ENCODE measurements at places on chromosomes 6 and 20.
A peak's percentile ranks its signal among the peaks of the same experiment; 100 is the strongest.

DNA sequence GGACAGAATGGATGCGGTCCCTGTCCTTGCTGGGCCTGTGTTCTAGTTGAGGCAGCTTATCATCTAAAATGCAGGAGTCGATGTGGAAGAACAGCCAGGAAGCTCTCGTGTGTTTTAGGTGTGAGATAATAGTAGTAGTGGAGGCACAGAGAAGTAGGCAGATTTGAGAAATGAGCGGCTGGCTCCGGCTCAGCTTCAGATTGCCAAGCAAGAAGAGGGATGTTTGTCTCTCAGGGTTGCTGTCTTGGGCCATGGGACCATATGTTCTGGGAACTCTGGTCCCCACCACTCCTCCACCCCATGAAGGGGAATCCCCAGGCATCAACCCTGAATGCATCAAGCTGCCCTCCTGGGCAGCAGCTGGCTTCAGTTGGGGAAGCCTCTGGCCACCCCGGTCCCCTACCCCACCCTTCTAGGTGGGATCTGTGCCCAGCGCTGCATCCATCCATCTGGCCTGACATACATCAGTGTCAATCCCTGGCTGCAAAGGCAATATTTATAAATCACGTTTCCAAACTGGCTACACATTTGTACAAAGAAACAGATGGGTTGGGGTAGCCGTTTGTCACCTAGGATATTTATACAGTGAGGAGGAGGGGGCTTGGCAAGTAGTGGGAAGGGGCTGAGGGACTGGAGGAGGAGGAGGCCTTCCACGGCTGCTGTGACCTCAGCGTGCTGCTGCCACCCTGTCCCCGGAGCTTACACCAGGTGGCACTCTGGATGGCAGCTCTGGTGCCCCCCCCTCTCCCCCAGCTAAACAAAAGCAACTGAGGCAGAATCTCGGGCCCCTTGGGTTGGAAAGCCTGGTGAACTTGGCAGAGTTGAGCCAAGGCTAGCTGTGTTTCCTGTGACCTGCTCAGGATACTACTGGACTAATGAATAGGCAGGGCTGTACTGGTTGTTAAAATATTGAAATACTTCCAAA, 64.4 kb downstream of the CD40 start:
- DNase-seq: no peak

GRCh38 chr20:40821429-40821828, 132.4 kb upstream of the MAFB start:
- DNase-seq: no peak

- DNase-seq: no peak
Measured at GRCh38 chr20:18973529-18974173, 160.1 kb downstream of the SCP2D1 start.

DNA sequence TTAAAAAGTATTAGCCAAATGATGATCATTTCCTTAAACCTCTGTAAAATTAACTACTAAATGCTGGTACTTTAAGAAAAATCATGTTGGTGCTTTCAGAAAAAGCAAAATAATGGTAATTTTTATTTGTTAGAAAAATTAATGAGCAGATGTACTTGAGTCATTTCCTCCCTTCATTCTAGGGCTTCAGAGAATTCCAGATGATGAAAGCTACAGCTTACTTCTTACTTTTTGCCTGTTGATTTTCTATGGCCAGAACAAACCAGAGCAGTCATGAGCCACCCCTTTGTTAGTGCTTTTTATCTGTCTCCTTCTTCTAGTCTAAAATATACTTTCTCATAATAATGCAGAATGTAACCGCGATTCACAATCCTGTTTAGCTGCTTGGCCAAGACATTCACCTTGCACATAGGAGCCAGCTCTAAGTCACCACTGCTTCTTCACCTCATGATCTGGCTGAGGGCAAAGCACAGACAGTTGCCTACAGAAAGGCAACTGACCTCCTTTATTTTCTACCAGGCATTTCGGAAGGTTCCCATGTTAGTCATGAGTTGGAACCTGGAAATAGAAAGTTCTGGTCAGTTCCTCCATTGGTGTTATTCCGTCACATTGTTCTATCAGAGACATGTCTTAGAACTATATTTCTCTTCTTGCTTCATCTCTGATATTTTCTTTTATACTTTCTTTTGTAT, 43.5 kb upstream of the TINAG start:
- no peak for DNase-seq

- DNase-seq: no peak
Measured at GRCh38 chr6:31386977-31387376, 16.4 kb upstream of the MICA start.

DNA sequence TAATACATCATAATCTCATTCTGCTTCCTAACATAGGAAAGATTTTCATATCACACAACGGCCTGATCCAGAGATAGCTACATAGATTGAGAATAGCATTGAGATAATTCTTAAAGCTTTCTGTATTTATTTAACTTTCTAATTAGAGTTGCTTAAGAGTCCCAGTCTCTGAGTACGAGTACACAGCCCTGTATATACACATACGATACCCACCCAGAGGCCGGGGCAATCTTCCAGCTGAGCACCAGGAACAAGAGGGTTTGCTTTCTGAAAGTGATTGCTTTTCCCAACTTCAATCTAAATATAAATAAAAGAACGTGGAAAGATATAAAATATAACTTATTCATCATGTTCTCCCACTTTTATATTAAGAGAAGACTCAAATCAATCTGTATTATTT, 313.8 kb downstream of the COL12A1 start:
- DNase-seq: no peak

DNA sequence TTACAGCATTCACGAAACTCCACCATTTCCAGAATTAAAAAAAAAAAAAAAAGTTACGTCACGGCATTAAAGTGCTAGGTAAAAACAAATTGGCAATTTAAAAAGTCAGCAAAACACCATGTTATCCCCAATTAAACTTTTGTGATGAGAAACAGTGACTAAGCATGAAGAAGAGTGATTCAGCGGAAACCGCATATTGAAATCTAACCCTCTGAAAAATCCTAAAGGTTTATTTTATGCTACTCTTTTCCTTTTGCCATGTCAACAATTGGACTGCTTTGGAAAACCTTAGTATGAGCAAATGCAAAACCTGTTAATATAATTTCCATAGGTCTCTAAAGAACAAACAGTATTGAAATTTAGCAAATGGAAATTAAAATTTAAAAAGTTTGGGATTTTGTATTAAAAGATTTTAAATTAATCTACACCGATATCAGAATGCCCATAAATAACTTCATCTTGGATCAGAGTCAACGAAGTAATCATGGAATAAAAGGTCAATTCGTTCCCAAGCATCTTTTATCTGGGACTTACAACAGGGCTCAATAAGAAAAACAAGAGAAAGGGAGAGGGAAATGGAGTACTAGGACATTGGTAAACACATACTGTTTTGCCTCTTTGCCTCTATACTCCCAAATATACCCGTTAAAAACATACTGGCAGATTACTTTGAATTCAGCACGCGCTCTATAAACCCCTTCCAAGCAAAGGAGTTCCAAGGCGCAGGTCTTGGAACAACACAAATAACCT, 1.1 kb downstream of the FBXO30 start:
- DNase-seq: peak; percentile 68

- no peak for DNase-seq
Measured at GRCh38 chr6:12178521-12178920, 111.6 kb upstream of the EDN1 start.

DNA sequence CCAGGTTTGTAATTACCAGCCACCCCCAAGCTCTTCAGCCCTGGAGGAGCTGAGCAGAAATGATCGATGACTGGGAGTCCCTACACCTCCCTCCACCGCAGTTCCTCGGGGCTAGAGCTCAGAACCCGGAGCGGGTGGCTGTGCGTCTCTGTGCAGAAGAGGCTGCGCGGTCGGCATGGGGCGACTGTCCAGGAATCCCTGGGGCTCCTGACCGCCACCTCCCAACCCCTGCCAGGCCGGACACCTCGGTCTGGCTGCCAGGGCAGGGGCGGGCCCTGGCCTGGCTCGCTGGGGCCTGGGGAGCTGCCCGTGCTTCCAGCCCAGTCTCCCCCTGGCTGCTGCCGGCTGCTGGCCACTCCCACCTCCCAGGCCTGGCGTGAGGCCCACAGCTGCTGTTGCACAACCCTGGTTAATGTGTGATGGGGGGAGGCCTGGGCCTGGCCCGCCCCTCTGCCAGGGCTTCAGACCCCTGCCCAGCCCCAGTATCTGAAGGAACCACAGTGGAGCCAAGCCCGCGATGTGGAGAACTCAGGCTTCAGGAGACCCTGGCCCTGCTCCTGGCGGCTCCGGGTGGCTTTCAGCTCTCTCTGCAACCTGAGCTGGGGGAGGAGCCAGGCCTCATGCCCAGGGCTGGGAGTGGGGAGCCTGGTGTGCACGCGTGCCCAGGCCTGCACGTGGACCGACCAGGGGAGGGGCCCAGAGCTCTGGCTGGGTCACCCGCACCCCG, 1.2 kb downstream of the SLC2A4RG start:
- DNase-seq: peak; percentile 87

GRCh38 chr20:51889466-51889865, 87.1 kb upstream of the SALL4 start:
- no peak for DNase-seq

GRCh38 chr6:125963817-125964216, 7.2 kb downstream of the HINT3 start:
- no peak for DNase-seq

DNA sequence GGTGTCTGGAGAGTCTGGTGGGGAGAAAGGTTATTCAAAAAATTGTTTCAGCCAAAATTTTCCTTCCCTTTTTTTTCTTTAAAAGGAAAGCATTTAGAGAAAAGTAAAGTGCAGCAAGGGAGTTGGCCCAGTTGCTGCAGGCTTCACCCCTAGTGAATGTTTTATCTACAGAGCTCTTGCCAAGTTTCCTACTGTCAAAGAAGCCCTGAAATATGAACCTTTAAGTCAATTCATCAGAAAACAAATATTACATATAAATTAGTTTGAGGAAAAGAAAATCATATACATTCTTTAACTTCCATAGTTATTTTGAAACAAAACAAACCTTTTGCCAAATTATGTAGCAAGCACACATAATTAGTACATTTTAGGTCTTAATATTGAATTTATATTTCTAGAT, 25.0 kb upstream of the HMGCLL1 start:
- peak; percentile 1 for DNase-seq

DNA sequence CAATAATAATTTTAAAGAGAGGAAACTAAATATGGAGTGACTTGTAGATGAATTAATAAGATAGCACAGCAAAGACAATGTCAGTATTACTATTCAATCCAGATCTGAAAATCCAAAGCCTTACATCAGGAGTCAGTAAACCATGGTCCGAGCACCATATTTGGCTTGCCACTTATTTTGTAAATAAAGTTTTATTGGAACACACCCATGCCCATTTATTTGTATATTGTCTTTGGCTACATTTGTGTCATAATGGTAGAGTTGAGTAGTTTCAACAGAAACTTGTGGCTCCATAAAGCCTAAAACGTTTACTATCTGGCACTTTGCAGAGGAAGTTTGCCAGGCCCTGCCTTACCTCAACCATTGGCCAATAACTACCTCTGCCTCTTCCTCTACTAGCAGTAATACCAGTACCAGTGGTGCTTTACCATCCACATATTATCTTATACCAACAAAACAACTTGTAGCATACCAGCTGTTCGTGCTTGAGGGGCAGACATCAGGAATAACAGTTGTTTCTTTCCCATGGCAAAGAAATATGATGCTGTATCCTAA, 51.8 kb upstream of the SYNJ2 start:
- DNase-seq: no peak

- DNase-seq: no peak
Measured at GRCh38 chr6:39897698-39898097, 36.6 kb downstream of the MOCS1 start.

DNA sequence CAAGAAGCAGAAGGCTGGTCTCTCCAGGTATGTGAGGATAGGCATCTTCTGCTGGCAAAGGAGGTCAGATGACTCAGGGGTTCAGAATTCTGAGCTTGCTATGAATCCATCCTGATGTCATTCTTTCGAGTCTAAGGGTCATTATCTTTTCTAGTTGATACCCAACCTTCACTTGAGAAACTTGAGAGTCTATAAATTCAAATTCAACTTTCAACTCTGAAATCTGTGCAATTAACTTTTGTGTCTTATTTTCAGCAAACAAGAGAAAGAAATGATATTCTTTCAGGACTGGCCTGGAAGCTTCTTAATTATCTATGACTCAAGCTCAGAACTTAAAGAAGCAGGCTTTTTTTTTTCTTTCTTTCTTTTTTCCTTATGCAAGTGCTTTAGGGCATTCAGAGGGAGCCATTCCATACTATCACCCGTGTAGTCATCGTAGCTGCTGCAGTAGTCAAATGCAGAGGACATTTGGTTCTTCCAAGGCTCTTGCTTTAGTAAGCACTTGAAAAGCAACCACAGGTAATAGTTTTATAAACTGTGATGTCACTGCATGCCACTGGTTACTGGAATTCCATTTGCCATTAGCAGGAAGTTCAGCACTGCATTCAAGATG, 93.0 kb downstream of the ADTRP start:
- DNase-seq: peak; percentile 66

- DNase-seq: peak; percentile 29
Measured at GRCh38 chr6:39422238-39422637, 99.7 kb upstream of the KCNK16 start.

GRCh38 chr6:36984581-36985416, 1.2 kb downstream of the MTCH1 start:
- peak; percentile 77 for DNase-seq

- DNase-seq: no peak
Measured at GRCh38 chr20:51342510-51343236, 199.8 kb downstream of the NFATC2 start.

- peak; percentile 60 for DNase-seq
Measured at GRCh38 chr20:15889514-15890256, 683.6 kb downstream of the KIF16B start.

DNA sequence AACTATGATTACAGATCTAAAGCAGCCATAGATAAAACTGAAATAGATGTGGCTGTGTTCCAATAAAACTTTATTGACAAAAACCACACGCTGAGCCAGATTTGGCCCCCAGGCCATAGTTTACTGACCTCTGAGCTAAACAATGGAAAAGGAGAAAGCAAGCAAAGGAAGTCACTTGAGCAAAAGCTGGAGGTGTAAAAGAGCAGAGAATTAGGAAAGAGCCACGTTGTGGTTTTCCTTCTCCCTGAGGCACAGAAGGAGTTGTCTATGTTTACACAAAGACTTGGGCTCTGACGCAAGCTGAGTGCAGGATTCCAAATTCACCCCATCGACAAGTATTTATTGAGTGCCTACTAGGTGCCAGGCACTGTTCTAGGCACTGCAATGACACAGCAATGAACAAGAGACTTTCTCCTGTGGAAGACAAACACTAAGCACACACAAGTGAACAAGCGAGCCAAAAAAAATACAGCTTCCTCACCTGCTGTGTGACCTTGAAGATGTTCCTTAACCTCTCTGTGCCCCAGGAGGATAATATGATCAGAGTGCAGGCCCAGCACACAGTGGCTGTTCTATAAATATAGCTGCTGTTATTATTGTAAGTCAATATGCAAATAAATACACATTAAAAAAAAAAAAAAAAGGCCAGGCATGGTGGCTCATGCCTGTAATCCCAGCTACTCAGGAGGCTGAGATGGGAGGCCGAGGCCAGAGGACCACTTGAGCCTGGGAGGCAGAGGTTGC, 75.4 kb upstream of the PTPN1 start:
- no peak for DNase-seq
